Activated T-helper 17 cell treated with anti-CD3 and anti-CD28 coated beads, Interleukin-2, amount 50 U/mL, for 72 hours (primary cell): ENCODE measurements at places on chromosomes 7 and 10.

- ATAC-seq = no peak
Observed at GRCh38 chr10:12073526-12073925, 4.8 kb downstream of the DHTKD1 start.

DNA sequence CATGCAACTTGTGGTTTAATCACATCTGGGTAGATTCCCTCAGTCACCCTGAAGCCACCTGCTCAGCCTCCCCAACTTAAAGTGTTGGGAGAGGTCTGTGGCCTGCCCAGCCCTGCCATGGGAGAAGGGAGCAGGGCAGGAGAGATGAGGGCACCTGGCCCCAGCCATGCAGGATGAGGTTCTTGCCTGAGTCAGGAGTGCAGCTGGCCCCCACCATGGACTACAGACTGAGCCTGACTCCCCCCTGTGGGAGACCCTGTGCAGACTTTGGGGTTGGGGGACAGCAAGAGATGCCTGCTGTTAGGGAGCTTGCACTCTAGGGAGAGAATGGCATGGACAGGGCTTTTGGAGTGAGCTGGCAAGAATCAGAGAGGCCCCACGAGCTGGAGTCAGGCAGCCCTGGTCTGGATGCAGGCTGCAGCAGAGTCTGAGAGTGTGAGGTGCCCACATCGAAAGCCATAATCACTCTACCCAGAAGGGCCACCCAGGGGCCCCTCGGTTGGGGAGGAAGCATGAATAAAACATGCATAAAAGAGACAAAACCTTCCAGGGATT, 34.7 kb upstream of the DPYSL4 start:
- ATAC-seq = no peak

DNA sequence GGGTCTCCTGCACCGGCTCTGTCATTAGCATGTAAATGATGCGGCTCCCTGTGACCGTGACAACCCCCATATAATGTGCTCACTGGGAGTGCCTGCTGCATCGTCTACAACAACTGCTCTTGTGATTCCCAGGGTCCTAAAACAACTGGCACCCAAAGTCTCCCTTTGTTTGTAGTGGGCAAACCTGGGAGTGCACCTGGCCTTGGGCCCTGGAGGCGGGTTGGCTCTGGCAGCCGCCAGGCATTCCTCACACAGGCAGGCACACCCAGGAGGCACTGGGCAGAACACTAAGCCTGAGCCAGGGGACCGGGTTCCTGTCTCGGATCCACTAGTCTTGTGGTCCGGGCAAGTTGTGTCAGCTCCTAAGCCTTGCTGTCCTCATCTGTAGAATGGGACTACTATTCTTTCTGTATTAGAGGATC, 115.5 kb upstream of the GPR26 start:
- ATAC-seq = no peak

DNA sequence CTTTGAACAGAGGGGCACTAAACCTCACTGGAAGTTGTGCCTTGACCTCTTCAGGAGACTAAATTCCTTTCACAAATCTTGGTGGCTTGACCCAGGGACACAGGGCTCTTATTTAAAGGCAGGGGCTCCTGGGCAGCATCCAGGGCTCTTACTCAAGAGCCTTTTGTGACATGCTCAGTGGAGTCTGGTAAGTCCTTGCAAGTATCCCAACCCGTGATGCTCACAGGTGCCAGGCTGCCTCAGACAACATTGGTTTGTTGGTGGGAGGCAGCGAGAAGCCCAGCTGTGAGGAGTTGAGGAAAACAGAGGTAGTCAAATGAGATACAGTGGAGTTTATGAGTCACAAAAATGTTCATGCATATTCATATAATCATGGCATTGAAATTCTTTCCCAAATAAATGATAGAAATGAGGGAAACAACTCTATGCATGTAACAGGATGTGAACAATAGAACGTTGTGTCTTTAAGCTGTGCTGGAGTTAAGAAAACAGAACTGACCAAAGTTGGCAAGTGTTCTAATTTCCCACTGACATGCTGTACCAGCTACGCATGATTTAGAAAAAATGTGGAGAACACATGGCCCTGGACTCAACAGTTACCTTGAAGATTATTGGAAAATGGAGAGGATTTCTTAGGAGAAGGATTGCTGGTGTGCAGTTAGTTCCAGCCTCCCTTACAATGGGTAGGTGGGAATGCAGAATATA, 654.5 kb upstream of the COBL start:
- no peak for ATAC-seq

DNA sequence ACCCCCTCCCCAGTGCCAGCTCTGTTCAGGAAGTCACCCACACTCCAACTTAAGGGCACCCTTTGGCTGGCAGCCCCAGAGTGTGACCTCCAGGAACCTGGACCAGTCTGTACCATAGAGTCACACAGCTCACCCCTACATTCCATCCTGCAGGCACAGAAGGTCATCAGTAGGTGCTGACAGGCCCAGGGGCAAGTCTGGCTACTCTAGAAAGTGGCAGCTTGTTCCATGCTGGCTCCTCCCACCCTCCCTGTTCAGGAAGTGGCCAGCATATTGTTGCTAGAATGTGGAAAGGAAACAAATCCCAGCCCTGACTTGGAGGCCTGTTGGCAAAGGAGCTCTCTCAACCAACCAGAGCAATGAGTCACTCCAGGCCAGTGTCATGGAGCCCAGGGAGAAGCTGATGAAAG, 3.2 kb upstream of the NCOA4 start:
- no peak for ATAC-seq

GRCh38 chr7:106372595-106373318, 88.0 kb upstream of the NAMPT start:
- ATAC-seq = no peak

DNA sequence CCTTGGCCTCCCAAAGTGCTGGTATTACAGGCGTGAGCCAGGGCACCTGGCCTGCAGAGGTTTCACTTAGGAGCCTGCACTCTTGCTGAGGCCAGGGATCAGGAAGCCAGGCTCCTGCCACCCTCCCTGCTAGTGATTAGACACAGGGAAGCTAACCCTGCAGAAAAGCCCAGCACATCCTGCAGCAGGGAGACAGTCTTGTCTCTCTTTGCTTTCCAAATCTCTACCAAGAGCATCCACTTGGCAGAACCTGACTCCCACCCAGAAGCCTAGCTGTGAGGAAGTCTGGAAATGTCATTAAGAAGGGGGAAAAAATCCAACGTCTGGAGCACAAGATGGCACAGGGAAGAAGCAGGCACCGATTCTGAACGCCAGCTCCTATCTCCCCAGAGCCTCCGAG, 8.0 kb upstream of the FAM171A1 start:
- no peak for ATAC-seq

- no peak for ATAC-seq
Observed at GRCh38 chr10:990808-991207, 2.6 kb downstream of the GTPBP4 start.

- ATAC-seq = no peak
Observed at GRCh38 chr7:84202855-84203254, 8.3 kb upstream of the SEMA3A start.

DNA sequence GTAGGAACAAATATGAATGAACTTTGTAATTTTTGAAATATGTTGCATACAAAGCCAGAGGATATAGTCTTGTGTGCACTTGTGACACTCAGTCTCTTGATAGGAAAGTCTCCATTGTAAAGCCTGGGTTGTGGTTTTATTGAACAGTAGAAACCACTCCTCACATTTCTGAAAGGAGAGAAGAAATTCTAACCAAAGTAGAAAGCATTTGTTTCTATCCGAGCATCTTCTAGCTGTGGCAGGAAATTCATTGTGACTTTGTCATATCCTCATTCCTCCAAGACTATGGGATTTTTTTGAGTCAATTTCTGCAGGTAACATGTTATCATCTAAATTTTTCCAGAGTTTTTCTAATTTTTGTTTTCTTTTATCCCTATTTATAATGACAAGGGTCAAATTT, 55.5 kb upstream of the NCF1 start:
- ATAC-seq = no peak

DNA sequence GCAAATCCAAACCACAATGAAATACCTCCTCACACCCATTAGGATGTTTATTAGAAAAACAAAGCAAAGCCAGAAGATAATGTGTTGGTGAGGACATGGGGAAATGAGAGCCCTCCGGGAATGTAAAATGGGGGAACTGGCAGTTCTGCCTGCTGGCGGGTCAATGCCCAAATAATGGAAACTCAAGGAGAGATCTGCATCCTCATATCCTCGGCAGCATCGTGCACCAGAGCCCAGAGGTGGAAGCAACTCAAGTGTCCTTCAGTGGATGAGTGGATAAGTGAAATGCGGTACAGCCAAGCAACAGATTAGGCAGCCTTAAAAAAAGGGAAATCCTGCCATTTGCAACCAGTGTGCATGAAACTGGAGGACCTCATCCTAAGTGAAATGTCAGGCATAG, 325.2 kb downstream of the WDR37 start:
- ATAC-seq = no peak

GRCh38 chr10:123496375-123496774, 169.8 kb upstream of the GPR26 start:
- ATAC-seq = no peak

DNA sequence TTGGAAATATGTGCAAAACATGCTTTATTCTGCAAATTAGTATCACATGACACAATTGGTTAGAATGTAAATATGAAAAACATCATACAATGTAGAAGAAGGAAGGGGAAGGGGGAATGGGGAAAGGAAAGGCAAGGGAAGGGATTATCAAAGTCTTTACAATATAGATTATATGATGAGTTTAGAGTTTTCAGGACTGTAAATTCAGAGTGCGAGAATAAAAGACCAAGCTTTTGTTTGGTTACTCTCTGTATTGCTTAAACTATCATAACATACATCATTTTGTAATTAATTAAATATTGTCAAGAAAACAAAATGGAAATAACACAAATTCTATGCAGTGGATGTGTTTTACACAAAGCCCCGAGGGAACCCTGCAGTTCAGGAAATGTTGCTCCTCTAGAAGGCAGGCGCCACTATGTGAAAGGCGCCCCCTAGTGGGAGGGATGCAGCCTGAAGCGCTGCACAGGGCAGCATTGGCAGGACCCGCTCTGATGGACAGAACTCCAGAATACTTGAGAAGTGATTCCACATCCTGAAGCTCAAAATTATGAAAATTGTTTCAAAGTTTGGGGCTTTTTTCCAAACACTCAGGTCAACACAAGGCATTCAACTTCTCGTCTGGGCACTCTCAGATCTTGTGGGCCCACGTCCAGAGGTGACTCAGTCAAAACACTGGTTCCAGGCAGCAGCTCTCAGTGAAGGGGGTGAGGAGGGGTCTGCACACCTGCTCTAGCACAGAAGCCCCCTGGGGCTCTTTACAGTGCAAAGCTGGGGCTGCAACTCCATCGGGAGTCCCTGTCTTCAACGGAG, 31.6 kb upstream of the TMEM254 start:
- peak; percentile 85 for ATAC-seq

DNA sequence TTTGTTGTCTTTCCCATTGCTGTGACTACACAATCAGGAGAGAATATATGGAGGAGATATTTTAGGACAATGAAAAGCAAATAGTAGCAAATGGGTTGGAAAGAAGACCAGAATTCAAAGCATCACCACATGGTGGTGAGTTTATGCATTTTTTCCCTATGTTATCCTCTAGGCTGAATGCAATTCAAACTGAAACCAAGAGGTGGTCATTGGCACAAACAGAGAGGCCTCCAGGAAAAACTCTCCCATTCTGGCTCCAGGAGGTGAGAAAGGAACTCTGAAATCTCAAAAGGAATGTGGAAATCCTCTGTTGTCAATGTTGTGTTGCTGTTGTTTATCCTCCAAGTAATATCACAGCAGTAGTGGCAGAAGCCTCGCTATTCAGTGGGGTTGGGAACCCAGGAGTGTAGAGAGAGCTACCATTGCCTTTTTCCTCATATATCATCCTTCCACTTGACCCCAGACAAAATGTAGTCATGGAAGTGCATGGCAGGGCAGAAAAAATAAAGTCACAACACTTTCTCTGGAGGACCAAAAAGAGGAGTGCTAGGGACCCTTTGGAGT, 819.1 kb downstream of the GRID1 start:
- ATAC-seq = no peak

DNA sequence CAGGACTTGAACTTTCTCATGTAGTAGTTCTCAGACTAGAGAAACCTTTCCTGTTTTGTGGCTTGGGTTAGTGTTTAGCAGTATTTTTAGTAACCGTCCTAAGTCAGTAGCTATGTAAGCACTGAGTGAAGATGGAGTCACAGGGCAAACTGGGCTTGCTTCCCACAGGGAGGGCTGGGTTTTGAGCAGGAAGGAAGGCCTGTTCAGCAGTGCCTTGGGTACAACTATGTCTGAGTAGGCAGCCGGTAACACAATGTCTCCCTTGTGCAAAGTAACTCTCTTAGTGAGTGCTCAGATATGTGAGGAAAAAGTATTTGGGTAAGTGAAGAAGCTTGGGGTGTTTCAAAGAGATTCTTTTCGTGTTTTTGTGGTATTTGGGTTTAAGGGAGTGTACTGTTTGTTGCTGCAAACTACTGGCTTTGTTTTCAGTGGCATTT, 96.4 kb downstream of the CCSER2 start:
- peak; percentile 78 for ATAC-seq

DNA sequence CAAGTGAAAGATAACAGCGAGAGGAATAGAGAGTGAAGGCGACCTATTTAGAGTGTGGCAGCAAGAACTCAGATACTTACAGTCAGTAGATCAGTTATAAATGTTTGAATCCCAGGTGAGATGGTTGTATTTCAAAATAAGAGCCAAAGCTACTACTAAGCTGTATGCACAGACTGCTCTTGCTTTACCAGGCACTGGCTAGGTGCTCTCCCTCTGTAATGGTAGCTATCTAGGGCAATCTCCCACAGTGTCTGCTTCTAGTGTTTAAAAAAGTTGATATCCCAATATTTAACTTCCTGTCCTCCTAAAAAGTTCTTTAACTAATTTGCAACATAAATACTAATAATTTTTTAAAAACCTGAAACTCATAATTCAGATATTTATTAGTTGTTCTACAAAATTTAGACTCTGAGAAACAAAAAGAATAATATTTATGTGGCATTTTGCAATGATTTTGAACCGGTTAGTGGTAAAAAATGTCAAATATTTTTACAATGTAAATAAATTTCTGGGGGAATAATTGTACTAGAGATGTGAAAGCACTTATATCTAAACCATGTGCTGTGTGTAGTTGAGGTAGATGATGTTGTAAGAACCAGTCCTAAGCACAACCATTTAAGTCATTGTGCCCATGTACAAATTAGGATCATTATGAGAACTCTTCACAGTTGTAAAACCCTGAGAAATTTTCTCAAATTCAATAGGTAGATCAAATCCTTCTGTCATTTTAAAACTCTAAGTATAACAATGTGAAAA, 349.3 kb upstream of the SEMA3D start:
- no peak for ATAC-seq

DNA sequence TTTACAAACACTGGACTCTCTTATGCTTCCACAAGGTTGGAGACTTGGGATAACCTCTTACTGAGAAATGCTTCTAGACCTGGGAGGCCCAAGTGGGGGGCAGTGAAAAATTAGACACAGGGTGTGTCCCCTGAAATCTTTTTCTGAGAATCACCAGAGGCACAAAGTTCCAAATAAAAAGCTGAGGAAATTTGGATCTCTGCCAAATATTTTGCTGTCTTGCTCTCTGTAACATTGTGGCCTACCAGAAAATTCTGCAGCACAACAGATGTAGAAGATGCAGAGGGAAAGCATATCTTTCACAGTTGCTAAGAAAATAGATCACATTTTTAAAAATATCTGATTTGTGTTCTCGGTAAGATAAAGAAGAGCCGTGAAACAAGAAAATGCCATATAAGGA, 849.4 kb downstream of the CCSER2 start:
- no peak for ATAC-seq

GRCh38 chr7:92778972-92779371, 57.4 kb downstream of the CDK6 start:
- ATAC-seq = no peak
